CD4-positive, CD25-positive, alpha-beta regulatory T cell (primary cell): ENCODE measurements at places on chromosomes 5 and 9. TPM values are rescaled to one million over a fixed set of nuclear protein-coding genes. Genes with fewer than 3 reads are reported as not detected.

The C5orf63 gene
- polyA plus RNA-seq: 7.8 TPM

The SPRY4 gene
- polyA plus RNA-seq: not detected

The SPINK6 gene
- not detected for polyA plus RNA-seq

The TPPP gene
- 0.26 TPM for polyA plus RNA-seq

The SGCD gene
- not detected for polyA plus RNA-seq
